ENCODE measurements at places on chromosomes 13 and 19. TPM values are rescaled to one million over a fixed set of nuclear protein-coding genes. Genes with fewer than 3 reads are reported as not detected.

Gene SIN3B
- 25.4 TPM for total RNA-seq

Gene TMEM221
- 0.56 TPM for total RNA-seq

Gene APLP1
- total RNA-seq = 99.5 TPM

Gene MTUS2
- total RNA-seq = not detected

Gene PLEKHJ1
- 36.6 TPM for total RNA-seq
